ENCODE measurements at places on chromosomes 12 and 14. TPM values are rescaled to one million over a fixed set of nuclear protein-coding genes. Genes with fewer than 3 reads are reported as not detected.

Gene SLC16A7
- 28.4 TPM for total RNA-seq

GRCh38 chr14:64363265-64363846 is 24.8 kb upstream of the MTHFD1 start:
- DNase-seq = no peak

GRCh38 chr14:90733139-90733808 is 83.0 kb downstream of the TTC7B start:
- peak; percentile 78 for DNase-seq

DNA sequence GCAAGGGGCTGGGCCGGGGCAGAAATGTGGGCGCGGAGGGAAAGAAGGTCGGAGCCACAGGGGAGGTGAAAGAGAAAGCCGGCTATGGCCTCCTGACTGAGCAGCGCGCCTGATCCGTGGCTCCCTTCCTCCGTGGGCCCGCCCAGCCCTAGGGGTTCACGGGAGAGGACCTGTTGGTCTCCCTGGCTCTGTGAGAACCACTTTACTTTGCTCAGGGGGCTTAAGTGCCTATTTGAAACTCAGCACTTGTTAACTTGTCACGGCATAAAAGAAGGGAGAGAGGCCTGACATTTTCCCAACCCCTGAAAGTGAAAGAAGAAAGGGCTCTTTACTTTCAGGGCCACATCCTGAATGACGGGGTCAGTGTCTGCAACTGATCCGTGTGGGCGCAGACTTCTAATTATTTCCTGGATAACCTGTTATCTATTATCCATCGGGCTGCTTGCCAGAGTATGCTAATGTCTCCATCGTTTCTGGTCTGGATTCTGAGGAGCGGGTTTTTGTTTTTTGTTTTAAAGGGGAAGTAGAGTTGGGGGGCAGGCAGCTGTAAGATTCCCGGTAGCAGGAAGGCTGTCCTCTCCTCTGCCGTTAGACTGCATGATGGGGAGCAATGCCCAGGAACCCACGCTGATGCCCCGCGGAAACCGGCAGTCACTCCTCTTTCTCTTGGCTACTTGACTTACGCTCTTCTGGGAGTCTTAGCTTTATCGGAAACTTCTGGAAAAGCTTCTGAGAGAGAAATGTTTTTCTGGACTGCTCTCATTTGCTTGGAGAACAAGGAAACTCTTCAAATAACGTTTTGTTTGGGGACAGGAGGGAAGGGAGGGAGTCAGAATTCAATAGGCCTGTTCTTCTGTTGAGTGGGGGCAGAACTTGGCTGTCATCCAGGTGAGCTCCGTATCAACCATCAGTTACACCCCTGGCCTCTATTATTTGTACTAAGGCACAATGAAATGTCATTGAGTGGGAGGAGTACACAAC is 127.7 kb upstream of the MAX start:
- DNase-seq = no peak

DNA sequence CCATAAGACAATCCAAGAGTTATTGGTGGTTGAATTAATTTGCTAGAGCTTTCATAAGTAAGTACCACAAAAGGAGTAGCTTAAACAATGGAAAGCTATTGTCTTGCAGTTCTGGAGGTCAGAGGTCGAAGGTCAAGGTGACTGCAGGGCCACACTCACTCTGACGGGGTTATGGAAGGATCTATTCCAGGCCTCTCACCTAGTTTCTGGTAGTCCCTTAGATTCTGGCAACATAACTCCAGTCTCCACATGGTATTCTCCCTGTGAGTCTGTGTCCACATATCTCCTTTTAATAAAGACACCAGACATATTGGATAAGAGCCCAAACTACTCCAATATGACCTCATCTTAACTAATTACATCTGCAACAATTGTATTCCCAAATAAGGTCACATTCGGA is 273.4 kb downstream of the FOXN3 start:
- DNase-seq = no peak
